ENCODE measurements at places on chromosomes 1 and 21.

DNA sequence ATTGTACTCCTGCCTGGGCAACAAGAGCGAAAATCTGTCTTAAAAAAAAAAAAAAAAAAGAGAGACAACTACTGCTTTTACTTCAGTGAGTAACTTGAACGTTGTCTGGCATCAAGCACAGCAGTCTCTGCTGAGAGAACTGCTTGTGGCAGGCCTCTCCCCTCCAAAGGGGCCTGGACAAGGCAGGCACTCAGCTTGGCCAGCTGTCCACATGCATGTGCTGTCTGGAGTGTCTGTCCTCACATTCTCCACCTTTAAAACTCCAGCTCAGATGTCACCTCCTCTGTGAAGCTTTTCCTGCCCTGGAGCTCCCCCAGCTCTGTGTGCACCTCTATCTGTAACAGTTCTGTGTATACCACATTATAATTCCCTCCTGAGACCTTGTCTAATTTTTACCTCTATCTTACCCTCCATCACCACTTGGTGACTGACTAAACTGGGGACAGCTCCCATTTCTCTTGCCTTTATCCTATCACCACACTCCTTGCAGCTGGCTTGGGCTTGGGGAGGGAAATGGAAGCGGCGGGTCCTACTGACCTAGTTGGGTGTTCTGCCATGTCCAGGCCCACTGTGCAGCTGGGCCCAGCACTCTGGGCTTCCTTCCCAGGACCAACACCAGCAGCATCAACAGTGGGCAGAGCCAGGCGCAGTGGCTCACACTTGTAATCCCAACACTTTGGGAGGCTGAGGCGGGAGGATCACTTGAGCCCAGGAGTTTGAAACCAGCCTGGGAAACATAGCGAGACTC, 71.4 kb upstream of the ARTN start:
- DNase-seq, result no peak

DNA sequence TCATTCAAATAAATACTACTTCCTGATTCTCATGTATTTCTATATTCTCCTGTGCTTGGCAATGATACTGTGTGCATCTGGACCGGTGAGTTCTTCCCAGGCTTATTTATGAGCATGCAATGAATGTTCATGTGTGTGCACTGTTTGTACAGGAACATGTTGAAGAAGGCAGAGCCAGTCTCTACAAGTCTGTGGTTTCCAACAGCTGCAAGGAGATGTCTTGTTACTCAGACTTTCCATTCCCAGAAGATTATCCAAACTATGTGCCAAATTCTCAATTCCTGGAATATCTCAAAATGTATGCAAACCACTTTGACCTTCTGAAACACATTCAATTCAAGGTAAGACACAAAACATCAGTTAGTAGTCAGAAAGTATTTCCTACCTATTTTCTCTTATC, 19.1 kb downstream of the FMO1 start:
- no peak for DNase-seq

GRCh38 chr1:175377394-175377793, 184.8 kb upstream of the KIAA0040 start:
- no peak for DNase-seq

DNA sequence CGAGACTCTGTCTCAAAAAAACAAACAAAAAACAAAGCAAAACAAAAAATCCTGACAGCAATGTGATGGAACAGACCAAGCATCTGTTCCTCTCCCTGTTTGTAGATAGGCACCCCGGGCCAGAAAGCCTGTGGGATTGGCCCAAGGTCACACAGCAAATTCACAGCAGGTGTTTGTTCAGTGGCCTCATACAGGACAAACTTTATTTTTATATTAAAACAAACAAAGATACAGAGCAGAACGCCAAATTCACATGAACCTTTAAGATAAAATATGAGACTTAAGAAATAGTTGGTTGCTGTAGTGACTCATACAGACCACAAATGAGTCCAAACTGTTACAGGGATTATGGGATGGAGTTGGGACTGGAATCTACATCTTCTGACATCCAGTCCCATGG, 2.3 kb upstream of the CELA2A start:
- DNase-seq, result no peak

DNA sequence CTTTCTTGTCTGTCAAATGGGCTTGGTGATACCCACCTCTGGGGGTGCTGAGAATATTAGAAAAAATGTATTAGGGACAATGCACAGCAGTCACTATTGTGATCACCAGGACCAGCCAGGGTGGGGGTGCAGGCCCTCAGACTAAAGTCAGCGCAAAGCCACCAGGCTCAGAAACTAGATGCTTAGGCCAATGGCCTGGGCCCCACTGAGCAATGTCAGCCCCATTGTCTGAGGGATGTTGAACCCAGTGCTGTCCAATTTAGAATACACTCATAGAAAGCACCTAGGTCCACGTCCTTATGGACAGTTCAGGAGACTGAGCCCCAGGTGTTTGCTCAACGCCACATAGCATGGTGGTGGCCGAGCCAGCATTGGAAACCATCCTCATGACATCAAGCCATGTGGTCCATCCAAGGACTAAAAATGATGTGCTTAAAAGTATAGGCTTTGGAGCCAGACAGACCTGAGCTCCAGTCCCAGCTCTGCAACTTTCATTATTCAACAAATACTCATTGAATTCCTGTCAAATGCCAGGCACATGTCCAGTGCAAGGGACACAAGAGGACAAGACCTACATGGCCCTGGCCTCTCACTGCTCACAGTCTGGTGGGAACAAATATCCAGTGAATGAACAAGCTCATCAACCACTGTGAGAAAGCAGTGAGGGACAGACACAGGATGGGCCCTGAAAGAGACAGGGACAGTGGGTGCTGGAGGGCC, 273.8 kb downstream of the MATN1 start:
- no peak for DNase-seq

GRCh38 chr1:100511058-100511457, 26.9 kb upstream of the GPR88 start:
- no peak for DNase-seq

GRCh38 chr21:26948194-26948593, 18.7 kb downstream of the ADAMTS5 start:
- DNase-seq, result no peak

- DNase-seq, result no peak
Observed at GRCh38 chr1:46248122-46248920, 758 bp downstream of the RAD54L start.

GRCh38 chr1:145777357-145778145, 46.3 kb downstream of the RNF115 start:
- DNase-seq, result no peak

GRCh38 chr1:85308833-85309350, 32.5 kb upstream of the BCL10 start:
- no peak for DNase-seq

- DNase-seq, result no peak
Observed at GRCh38 chr1:78840453-78841271, 165.9 kb downstream of the ADGRL4 start.

GRCh38 chr21:37338671-37339551, 27.7 kb upstream of the DYRK1A start:
- no peak for DNase-seq

- no peak for DNase-seq
Observed at GRCh38 chr21:37566790-37567615, 200.4 kb downstream of the DYRK1A start.

DNA sequence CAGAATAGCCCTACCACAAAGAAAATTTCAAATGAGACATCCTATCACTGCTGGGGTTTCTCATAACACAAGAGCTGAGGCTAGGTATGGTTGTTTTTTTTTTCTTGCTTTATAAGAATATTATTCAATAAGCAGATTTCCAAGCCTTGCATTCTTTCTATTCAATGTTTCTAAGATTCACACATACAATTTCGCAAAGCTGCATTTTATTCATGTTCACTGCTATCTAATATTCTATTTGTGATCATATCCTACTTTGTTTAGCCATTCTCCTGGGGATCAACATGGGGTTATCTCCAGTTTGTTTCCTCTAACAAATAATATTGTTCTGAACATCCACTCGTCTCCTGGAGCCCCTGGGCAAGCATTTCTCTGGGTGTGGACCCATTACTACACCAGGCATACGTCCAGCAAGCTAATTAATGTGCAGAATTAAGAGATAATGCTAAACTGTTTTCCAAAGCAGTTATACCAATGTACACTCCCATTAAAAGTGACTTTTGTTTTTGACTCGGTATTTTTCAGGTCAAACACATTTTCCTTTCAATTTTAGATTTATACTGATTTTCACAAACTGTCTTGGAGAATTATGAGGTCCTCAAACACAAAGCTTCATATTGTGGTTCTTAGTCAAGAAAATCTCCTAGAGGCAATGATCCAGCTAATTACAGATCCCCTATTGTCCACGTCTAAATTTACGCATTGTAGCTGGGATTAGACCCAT, 15.7 kb upstream of the HLCS start:
- no peak for DNase-seq

DNA sequence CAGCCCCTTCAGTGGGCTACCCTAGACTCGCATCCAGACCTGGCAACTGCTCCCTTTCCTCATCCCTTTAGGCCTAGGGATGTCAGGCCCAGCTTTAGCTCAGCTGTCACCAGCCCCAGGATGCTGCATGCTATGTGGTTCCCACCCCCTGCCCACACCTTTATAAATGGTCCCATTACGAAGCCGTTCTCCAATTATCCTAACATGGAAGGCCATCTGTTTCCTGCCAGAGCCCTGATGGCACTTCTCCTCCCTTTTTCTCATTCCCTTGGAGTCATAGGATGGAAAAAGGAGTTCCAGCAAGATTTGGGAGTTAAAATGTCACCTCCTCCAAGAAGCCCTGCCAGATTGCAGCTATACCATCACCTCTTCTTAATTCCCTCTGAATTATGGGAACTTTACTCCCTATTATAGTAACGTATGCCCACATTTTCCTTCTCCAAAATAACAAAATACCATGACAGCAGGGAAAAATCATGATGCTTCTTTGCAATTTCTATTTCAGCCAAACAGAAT, 205.0 kb upstream of the GRIK3 start:
- DNase-seq, result no peak

GRCh38 chr1:178262120-178262500, 168.2 kb downstream of the RASAL2 start:
- DNase-seq, result no peak

GRCh38 chr1:241061062-241061461, 295.9 kb downstream of the RGS7 start:
- no peak for DNase-seq

DNA sequence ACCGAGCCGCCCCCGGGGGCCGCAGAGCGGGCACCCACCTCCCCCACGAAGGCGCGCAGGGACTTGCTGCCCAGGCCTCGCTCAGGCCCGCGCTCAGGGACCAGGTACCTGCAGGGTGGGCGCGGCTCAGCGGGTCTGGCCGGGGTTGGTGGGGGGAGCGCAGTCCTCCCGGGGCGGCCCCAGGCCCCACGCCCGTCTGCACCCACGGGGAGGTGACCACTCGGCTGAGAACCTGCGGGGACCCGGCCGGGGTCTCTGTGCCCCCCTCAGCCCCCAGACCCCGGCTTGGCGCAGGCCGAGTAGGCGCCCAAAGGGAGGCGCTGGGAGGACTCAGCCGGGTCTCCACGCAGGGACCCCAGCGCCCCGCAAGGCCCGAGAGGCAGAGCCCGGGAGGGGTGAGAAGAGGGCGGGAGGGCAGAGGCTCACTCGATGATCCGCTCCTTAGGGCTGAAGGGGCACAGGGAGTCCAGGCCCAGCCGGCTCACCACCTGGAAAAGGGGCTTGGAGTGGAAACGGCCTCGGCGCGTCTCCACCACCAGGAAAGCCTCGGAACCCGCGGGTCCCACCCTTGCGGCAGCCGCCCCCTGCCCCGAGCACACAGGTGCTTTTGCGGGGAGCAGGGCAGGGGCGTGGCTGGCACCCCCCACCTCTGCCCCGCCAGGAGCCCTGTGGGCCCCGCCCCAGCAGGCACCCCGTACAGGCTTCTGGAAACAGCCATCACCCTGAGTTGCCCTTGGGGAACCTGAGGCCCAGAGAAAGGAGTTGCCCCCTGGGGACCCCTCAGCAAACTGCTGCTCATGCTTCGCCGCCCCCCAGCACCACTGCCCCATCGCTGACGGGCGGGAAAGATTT, 9.3 kb downstream of the FTCD start:
- no peak for DNase-seq

DNA sequence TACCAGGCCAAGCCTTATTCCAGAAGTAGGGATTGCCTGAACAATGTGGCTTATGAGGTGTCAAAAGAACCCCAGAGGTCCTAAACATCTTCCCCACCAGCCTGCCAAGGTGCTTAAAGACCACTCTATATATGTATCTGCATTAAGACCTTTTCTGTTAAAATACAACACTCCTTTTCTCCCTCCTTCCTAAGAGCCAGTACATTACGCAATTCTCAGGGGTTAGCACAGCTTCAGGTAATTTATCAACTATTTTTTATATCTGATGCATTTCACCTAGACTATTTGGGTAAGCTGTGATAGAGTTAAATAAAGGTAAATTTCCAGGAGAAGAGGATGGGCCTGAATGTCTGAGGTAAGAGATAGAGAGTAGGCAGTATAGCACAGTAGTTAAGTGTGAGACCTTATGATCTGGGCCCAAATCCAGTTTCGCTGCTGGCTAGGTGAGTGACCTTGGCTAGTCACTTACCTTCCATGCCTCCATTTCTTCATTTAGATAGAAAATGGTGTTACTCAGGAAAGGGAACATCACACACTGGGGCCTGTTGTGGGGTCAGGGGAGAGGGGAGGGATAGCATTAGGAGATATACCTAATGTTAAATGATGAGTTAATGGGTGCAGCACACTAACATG, 5.1 kb upstream of the CCN1 start:
- DNase-seq, result no peak

- DNase-seq, result no peak
Observed at GRCh38 chr1:14932034-14932638, 221.4 kb upstream of the TMEM51 start.

DNA sequence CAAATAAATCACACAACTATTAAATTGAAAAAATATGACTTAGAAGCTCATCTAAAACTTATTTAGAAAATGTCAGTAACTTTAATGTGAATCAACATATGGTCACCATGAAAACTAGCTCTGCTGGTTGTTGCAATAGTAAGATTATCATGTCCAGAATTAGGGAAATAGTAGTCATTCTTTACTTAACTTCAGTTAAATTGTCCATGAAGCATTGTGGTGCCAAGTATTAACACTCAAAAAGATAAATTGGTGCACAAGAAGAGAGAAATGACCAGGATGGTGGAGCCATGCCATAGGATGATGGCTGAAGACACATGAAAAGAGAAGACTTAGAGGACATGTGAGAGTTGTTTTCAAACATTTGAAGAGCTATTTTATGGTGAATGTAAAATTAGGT, 130.2 kb upstream of the PTGFR start:
- DNase-seq, result no peak

DNA sequence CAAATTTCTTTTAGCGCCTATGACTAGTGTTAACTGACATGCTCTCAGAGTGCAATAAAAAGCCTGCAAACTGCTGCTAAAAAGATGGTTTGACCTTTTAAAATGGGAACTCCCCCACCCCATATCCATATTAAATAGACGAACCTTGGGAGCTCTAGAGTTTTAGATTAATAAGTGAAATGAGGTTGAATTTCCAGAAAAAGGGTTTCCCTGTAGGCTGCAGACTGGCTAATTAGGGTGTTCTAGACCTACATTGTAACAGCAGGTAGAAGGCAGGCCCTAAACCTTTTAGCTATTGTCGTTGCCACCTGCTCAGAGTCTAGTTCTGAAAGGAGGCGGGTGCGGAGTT, 2.2 kb downstream of the FAM78B start:
- no peak for DNase-seq
